ENCODE measurements at places on chromosomes 5 and 9.

DNA sequence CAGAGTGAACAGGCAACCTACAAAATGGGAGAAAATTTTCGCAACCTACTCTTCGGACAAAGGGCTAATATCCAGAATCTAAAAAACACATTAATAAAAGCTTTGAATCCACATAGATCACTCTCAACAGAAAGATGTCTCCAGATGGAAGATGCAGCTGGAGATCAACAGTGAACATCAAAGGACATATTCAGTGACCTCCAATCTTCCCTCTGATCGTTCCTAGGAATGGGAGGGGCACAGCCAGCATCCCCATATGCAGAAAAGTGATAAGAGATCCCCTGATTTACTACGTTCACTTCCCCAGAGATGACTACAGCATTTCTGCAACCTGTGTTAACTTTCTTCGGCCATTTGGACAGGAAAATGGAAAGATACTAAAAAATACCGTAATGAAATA, 21.2 kb downstream of the OXCT1 start:
- DNase-seq, result no peak

DNA sequence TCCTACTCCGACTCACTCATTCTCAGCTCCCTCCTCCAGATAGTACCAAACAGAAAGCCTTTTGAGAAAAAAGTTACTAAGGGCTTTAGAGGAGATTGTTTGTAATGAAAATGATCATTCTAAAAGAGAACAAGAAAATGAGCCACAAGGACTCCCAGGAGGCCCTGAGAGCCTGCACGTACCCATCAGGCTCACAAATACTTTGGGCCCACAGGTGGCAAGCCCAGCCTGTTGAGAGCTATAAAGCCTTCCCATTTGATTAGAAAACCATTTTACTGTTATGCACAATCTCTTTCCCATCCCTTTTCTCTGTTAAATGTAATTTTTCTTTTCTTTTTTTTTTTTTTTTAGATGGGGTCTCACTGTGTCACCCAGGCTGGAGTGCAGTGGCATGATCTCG, 136.1 kb downstream of the LHFPL2 start:
- no peak for DNase-seq

GRCh38 chr9:137813651-137814415, 63.7 kb upstream of the CACNA1B start:
- DNase-seq, result no peak

- no peak for DNase-seq
These were observed 60.6 kb downstream of the PCDH1 start for GRCh38 chr5:141817631-141818030.

DNA sequence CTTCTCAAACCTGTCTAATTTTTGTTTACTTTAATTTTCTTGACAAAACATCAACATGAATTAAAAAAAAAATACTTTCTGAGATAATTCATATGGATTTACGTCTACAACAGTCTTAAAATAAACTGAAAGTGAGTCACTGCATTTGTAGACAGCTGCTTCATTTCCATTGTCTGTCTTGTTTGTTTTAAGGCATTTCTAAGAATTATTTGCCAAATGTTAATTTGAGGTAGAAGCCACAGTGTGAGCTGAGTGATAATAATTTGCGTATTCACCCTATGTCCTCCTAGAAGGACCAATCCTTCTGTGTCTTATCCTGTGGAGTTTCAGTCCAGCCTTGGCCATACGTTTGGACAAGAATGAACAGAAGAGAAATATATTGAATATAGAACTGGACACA, 174.5 kb downstream of the CFAP90 start:
- DNase-seq, result no peak

DNA sequence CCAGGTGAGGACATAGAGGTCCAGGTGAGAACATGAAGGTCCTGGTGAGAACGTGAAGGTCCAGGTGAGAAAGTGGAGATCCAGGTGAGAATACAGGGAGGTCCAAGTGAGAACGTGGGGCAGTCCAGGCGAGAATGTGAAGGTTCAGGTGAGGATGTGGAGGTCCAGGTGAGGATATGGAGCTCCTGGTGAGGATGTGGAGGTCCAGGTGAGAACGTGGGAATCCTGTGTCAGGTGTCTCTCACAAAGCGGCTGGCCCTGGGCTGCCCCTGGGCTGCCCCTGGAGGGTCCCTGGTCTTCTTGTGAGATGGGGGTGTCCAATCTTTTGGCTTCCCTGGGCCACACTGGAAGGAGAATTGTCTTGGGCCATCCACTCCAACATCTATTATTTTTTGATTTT, 133.4 kb downstream of the MRPL36 start:
- DNase-seq, result no peak

GRCh38 chr5:139682016-139682975, 34.1 kb downstream of the CXXC5 start:
- DNase-seq, result no peak

- DNase-seq, result no peak
These were observed 24.5 kb downstream of the RETREG1 start for GRCh38 chr5:16592255-16592654.

All from effector CD4-positive, alpha-beta T cell (primary cell).